AG04450 (cell line): ENCODE measurements at places on chromosomes 16 and 17.

- DNase-seq: no peak
These were observed 7.5 kb downstream of the HID1 start for GRCh38 chr17:74964988-74965622.

DNA sequence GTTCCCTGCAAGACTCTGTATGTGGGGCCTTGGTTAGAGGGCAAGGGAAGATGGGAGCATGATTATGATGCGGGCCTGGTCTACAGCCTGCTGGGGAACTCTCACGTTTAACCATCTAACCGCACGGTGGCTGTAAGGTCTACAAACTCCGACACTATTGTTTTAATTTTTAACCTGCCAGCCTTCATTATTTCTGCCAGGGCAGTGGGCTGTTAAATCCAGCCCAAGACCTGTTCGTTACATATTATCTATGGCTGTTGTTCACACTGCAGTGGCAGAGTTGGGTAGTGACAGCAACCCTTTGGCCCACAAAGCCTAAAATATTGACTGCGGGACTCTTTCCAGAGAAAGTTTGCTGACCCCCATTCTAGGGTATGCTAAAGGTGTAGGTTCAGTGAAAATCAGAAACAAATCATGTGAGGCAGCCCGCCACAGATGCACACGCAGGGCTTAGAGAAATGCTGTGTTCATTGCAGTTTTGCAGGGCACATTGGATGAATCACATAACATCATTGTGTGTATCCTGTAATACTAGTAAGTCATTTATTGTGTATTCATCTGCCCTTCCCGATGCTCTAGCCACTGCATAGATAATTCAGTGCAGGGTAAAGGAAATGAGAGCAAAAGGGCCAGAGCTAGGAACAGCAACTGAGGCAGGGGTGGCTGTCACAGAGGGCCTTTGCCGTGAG lies 14.3 kb downstream of the SNX29 start:
- DNase-seq: no peak

DNA sequence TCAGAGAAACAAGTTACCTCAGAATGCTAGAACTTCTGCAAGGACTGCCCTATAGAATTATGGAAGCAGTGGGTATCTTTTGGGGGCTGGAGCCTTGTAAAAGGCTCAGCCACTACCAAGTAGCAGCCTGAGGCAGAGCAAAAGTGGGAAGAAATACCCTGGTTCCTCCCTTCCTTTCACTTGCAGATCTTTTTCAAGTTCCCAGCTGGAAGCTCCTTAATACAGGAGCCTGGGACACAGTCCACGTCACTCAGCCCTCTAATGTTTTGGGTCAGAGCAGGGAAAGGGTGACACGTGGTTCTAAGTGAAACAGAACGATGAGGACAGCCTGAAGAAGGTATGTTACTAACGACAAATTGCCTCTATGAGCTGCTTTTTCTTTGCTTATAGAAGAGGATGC lies 93.1 kb downstream of the CNTNAP4 start:
- no peak for DNase-seq

DNA sequence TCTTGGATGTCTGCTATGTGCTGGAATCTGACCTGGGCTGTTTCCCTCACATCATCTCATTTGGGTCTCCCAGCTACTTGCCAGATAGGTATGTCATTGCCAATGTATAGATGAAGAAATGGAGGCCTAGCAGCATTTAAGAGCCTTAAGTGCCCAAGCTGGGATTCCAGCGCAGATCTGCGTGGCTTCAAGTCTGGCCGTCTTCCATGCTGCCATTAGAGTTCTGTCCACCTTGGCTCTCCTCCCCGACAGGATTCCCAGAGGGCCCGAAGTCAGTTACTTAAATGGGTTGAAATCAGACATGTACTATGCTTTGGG lies 33.0 kb upstream of the CCR7 start:
- DNase-seq: no peak
